ENCODE measurements at places on chromosomes 5 and 9.
A peak's percentile ranks its signal among the peaks of the same experiment; 100 is the strongest.

GRCh38 chr5:24065779-24066178 lies 558.4 kb downstream of the PRDM9 start:
- DNase-seq, result no peak

- no peak for DNase-seq
These were observed 2.2 kb downstream of the FNIP1 start for GRCh38 chr5:131794586-131794985.

- DNase-seq, result no peak
These were observed 158.9 kb downstream of the MAPKAP1 start for GRCh38 chr9:125548141-125548540.

GRCh38 chr9:12652973-12653372 lies 40.2 kb upstream of the TYRP1 start:
- no peak for DNase-seq

DNA sequence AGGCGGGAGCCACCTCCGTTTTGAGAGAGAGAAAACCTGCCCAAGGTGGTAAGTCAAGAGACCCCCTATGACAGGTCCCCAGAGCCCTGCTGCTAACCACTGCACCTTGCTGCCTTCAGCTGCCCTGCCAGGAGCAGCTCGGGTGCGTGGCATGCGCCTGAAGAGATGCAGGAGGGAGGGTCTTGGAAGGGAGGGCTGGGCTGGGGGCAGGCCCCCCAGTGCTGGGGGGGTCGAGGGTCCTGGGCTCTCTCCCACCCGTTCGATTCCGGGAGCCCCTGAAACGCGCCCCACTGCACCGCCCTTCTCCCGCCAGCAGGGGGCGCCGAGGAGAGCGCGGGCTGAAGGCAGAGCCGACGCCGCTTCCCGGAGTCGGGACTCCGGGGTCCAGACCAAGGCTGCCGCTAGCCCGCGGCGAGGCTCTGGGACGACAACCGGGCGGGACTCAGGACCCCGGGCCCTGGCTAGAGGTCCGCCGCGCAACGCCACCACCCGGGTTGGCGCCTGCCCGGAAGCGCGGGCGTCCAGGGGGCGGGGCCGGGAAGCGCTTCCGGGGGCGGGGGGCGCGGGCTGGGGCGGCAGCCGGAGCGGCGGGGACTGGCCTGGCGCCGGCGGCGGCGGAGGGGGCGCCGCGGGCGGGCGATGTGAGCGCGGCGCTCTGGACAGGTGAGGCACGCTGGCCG lies at the start of gene ZBTB34:
ZBTB34 (plus strand) TSS at position 563 of the 680 bp plus-strand sequence. CDS start 18,761 bp downstream, outside the sequence.
- DNase-seq, result peak; percentile 84

DNA sequence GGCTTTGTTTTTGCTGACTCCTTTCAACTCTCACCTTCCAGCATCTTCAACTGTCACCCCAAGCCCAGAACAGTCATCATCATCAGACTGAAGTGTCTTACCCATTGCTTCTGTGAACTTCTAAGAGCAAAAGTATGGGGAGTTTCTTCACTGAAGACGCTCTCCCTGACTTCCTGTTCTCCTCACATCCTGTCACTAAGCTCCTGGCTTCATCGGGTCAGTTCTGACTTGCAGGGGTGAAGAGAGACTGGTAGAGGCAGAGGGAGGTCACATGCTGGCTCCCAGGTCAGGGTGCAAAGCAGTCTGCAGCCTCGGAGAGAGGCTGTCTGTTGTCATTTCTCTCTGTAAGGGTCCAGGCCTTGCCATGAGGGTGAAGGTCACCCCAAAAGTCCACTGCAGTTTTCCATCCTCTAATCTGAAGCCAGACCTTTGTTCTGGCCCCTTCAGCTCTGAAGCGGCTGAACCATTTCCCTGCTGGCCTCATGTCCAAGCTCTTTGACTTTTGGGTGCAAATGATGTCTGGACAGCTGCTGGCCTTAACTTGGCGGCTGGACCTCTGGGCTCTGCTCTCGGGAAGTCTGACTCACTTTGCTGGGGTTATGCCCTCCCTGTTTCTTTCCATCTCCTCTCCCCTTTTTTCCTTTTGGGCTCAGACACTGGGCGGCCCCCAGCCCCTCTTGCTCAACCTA lies 305.0 kb downstream of the RAB3C start:
- DNase-seq, result no peak

- no peak for DNase-seq
These were observed 54.0 kb upstream of the FST start for GRCh38 chr5:53426512-53426830.

- no peak for DNase-seq
These were observed 86.6 kb downstream of the LHFPL2 start for GRCh38 chr5:78562001-78562400.

DNA sequence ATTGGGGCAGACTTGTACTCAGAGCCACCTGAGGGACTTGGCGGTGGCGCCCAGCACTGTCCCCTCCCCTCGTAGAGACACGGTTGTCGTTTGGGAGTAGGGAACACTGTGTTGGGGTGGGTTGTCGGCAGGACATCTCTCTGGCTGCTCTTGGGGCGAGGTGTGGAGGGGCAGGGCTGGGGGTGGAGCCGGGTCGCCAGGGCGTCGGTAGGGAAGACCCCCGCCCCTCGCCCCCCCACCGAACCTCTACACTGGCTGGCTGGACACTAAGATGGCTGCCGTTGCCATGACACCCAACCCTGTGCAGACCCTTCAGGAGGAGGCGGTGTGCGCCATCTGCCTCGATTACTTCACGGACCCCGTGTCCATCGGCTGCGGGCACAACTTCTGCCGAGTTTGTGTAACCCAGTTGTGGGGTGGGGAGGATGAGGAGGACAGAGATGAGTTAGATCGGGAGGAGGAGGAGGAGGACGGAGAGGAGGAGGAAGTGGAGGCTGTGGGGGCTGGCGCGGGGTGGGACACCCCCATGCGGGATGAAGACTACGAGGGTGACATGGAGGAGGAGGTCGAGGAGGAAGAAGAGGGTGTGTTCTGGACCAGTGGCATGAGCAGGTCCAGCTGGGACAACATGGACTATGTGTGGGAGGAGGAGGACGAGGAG lies 778 bp downstream of the TRIM41 start:
- DNase-seq, result no peak

DNA sequence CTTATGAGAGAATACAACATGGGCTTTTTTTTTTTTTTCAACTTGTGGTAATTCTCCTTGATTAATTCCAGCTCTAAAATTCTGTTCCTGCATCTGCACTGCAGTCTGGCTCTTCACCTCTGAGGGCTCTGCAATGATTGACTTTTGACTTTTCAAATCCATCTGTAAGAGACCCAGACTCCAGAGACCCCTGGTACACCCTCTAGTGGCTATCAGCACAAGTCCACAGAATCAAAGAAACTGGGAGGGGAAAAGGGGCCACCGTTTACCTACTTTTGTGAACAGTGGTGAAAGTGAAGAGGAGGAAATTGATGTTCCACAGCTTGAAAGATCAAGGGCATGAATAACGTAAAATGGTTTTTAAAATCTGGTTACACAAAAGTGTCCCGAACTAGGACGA lies 151.6 kb downstream of the SLIT3 start:
- DNase-seq, result no peak

DNA sequence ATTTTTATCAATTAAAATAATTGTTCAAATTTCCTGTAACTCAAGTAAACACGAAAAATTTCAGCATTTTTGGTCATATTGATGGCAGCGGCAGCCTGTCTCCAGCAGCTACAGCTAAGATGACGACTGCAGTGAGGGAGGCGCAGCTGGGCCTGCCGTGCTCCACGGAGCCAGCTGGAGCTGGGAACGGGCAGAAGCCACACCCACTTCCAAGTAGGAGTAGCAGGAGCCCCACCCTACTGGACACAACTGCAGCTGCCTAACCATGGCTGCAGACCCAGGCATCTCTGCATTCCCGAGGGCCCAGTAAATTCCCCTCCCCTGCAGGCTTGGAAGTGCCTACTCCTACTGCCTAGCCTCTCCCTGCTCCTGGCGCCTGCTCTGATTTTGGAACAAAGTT lies 2031.7 kb downstream of the EFNA5 start:
- DNase-seq, result peak; percentile 88

- no peak for DNase-seq
These were observed 133.0 kb downstream of the SLF1 start for GRCh38 chr5:94751460-94751859.

GRCh38 chr5:145777445-145778063 lies 57.6 kb downstream of the PRELID2 start:
- no peak for DNase-seq

GRCh38 chr9:134666831-134667230 lies 25.2 kb downstream of the COL5A1 start:
- DNase-seq, result no peak

GRCh38 chr9:87884578-87885459 lies 2.1 kb downstream of the SPATA31E1 start:
- no peak for DNase-seq

DNA sequence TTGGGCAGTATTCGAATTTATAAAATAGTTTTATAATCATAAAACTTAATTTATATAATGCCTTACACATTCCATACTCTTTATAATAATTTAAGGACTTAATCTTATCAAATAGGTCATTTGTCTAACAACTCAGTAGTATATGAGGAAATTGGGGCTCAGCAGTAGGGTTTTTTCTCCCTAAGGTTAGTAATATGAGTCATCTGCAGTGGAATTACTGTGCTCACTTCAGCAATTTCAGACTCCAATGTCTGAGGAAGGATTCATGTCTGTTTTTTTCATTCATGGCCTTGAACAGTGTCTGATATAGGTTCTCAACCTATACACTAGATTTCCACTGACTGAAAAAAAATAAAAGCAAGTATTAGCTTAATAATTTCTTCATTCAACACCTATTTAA lies 7.4 kb downstream of the DMRTA1 start:
- DNase-seq, result no peak

DNA sequence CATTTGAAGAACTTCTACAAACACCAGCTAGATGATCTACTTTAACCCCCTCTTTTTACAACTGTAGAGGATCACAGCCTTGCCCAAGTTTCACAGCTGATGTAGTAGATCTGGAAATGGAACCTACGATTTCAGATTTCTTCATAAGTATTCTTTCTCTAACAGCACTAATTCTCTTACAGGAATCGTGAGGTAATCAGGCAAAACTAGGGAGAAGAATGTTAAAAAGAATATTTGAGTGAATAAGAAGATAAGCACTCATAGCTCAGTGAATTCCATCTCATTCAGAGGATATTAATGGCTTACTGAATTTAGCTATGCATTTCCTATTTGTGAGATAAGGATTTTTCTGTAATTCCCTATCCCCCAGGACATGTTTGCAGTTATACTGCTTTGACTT lies 42.1 kb downstream of the NADK2 start:
- no peak for DNase-seq

GRCh38 chr5:17315710-17316221 lies 98.3 kb downstream of the BASP1 start:
- DNase-seq, result peak; percentile 8

GRCh38 chr9:257957-258356 lies 43.3 kb downstream of the DOCK8 start:
- no peak for DNase-seq

GRCh38 chr9:94655739-94656138 lies 16.4 kb upstream of the FBP1 start:
- DNase-seq, result no peak

DNA sequence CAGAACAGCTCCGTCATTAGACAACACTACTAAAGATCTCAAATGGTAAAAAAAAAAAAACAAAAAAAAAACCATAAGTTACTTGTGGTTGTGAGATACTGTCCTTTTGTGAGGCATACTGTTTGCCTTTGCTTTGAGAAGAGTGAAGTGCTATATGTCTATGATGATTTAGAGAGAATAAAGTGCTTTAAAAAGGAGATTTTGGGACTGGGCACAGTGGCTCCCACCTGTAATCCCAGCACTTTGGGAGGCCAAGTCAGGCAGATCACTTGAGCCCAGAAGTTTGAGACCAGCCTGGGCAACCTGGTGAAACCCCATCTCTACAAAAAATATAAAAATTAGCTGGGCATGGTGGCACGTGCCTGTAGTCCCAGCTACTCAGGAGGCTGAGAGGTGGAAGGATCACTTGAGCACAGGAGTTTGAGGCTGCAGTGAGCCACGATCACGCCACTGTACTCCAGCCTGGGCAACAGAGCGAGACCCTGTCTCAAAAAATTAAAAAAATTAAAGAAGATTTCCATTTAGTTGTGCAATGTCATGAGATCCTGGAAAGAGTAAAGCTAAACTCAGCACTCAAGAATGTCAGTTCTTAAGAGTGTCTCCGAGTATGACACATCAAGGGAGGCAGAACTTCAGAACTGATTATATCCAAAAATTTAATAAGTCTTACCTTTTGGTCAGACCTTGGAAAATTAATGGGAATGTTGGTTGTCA lies 87.3 kb downstream of the PRDM6 start:
- DNase-seq, result no peak

- no peak for DNase-seq
These were observed 11.7 kb downstream of the OGN start for GRCh38 chr9:92392690-92393089.

DNA sequence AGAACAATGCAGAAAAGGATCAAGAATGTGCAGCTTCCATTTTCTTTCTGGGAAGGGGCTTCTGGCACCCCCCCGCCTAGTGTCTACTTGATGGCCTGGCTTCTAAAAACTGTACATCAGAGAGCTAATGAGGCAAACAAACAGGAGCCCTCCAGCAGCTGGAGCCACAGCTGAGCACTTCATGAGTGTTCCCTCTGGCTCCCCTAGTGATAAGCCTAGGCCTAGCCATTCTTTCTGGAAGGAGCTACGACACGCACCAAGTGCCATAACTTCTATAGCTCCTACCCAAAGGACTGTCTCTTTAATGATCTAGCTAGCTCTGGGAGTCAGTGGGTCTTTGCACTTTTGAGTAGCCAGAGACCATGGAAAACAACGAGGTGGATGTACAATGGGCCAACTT lies 66.1 kb downstream of the DNAH5 start:
- no peak for DNase-seq

- no peak for DNase-seq
These were observed 157.5 kb downstream of the DMRT2 start for GRCh38 chr9:1207686-1208085.

DNA sequence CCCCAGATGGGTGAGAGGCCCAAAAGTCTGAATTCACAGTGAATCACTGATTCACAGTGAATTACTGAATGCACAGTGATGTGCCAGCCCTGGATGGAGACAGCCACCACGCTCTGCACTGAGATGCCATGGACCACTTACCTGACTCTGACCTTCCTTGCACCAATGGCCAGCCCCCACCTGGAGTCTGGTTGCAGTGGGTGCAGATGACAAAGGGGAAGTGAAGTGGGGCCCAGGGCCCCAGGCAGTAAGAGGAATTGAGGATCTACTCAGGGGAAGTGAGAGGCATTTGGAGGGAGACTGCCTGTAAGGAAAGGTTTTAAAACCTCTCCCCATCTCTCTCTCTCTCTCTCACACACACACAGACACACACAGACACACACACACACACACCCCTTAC lies 412.1 kb downstream of the CYLC2 start:
- DNase-seq, result no peak

DNA sequence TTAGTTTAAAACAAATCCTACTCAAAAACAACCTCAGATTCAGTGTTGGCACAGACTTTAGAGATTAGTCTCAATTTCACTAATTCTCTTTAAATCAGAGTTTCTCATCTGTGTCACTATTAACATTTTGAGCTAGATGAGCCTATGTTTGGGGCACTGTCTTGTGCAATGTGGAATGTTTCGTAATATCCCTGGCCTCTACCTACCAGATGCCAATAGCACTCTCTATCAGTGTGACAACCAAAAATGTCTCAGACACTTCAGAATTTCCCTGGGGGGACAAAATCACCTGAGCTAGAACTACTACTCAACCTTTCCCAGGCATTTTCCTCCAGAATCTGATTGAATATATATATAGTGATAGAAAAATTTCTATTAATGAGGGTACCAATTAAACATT lies 465.2 kb upstream of the RGMB start:
- DNase-seq, result no peak
